ENCODE measurements at places on chromosomes 11 and 22.

- no peak for DNase-seq
Measured at GRCh38 chr11:26073646-26074045, 258.3 kb upstream of the ANO3 start.

DNA sequence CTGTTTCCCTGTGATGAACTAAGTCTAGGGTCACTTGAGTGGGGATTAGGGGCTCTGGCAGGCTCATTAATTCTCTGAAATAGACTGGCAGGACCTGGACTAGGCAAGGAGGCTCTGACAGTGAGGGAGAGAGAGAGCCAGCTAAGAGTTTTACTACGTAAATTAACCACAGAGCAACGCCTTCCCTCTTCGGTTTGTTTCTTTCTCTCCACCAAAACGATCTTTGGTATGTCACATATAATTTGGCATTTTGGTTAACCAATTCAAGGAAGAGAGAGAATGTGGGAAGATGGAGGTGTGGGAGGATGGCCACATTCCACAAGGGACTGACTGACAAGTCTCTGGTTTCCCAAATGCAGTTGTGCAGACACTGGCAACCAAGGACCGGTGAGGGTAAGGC is 27.9 kb downstream of the ATG16L2 start:
- no peak for DNase-seq

GRCh38 chr11:10139143-10139542 is 154.9 kb downstream of the SBF2 start:
- no peak for DNase-seq

- no peak for DNase-seq
Measured at GRCh38 chr22:40312050-40312449, 34.2 kb upstream of the ADSL start.

- no peak for DNase-seq
Measured at GRCh38 chr11:129705933-129706332, 109.7 kb upstream of the TMEM45B start.

DNA sequence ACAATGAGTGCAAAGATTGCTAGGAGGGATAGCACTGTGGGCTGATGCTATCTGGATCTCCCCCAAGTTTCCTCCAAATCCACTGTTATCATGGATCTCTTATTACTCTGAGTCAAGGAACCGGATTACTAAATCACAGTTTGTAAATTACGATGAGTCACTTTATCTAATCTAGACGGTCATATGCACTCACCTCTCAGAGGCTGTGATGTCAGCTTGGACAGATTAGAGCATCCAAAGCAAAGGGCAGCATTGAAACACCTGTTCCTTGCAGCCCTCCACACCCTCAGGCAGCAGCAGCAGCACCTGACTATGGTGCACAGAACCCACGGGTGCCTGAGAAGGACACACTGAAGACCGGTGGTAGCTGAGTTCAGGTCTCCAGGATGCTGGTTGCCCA is 14.0 kb upstream of the POU2AF1 start:
- no peak for DNase-seq

DNA sequence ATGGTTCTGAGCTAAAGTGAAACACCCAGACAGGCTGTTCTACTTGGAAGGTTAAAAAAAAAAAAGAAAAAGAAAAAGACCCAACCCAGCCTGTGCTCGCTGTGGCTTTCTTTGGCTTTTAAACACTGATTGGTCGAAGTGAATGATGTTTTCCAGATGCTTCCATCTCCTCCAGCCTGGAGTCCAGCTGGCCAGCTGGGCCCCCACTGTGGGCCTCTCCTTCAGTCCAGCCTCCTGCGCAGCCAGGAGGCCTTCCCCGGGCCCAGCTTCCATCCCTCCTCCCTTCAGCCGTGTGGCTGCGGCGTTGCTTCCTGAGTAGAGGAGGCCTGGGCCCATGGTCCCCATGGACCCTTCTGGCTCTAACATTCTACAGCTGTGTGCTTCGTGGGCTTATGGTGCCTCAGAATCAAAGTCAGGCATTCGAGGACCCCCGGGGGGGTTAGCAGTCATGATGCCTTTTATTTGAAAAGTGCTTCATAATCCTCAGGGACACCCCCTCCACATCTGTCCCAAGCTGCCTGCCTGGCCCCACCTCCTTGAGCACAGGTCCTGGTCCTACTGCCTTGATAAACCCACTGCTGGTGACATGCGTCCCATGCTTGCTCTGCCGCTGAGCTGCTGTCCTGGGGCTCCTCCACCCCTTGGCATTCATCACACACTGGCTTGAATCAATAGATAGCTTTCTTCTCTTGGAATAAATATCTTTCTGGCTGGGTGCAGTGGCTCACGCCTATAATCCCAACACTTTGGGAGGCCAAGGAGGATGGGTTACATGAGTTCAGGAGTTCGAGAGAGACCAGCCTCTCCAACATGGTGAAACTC is 42.2 kb upstream of the FBLN1 start:
- no peak for DNase-seq

DNA sequence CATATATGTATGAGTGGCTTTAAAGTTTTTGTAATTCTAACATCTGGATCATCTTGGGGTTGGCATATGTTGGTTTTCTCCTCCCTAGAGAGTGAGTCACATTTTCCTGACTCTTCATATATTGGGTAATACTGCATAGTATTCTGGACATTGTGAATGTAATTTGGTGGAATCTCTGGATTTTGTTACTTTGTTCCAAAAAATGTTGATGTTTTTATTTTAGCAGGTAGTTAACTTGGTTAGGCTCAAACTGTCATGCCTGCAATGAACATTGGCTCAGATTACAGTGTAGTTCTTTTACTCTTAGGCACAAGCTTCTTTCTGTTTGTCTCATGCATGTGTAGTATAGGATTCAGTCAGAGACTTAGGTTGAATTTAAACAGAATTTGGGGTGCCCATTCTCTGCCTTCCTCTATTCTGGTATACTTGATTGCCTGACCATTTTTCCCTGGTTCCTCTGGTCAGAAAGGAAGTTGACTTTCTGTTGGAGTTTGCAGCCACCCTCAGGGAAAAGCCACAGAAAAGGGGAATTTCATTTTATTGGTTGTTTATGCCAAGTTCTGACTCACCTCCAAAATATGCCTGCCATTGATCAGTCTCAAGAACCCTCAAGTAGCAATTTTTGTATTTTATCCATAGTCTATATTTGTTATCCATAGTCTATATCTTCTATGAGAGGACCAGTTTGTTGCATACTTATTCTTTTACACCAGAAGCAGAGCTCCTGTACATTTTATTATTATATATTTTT is 151.7 kb downstream of the UVRAG start:
- DNase-seq, result peak; percentile 25

DNA sequence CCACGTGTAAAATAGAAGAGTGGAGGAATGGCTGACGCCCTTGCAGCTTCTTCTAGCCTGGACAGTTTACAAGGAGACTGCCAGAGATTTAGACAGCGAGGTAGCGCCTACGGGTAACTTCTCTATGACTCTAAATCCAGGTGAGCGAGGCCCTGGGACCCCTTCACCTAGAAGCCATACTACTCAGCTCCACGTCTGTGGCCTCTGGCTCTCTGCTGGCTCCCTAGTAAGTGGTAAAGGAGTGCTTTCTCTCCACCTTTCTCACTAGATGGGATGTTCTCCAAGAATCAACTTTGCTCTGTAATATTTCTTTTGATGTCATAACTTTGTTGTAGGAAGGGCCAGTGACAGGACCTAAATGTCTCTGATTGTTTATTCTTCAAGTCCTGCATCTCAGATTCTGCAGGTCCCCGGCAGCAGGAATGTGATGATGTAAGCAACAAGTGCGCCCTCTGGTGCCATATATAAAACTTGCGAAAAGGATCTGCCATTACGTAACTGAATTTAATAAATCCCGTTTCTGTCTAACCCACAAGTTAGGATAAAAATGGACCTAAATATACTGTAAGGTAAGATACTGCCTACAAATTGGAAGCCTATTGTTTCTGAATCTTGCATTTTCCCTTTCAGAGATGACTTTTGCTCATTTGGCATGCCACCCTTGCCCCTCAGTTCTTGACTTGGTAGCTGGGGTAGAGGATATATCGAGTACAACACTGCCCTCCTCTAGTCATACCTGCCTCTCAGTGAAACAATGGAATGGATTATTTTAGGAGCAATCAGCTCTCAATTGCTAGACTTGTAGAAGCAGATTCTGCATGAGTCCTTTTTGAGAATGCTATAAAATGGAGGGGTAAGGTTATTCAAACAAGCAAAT is 11.0 kb upstream of the PTPN5 start:
- peak; percentile 73 for DNase-seq

DNA sequence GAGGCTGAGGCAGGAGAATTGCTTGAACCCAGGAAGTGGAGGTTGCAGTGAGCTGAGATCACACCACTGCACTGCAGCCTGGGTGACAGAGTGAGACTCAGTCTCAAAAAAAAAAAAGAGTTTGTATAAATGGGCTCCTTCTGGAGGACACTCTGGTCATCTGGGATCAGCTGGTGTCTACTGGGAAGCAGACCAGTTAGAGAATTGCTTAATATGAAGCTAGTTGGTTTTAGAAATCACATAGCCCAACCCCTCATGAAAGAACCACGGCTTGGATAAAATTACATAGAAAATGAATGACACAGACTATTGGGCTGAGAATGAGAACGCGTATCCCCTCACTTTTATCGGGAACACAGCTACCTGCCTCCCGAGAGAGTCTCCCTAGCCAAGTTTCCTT is 3.2 kb upstream of the MS4A14 start:
- DNase-seq, result no peak

GRCh38 chr22:20220629-20221026 is 47.5 kb downstream of the RTN4R start:
- DNase-seq, result no peak

- peak; percentile 61 for DNase-seq
Measured at GRCh38 chr11:2444821-2445745, at the start of gene KCNQ1. KCNQ1 (plus strand) TSS chr11:2445008; CDS start chr11:2445099, 91 bp downstream.

- DNase-seq, result no peak
Measured at GRCh38 chr11:59289356-59290181, 69.1 kb upstream of the OR5AN1 start.

GRCh38 chr11:120392793-120393192 is 56.6 kb downstream of the ARHGEF12 start:
- no peak for DNase-seq

- no peak for DNase-seq
Measured at GRCh38 chr11:77724636-77725035, 87.0 kb upstream of the CLNS1A start.

GRCh38 chr11:81658722-81659121 is 1074.9 kb downstream of the FAM181B start:
- DNase-seq, result peak; percentile 29

GRCh38 chr11:14114269-14114668 is 151.7 kb downstream of the SPON1 start:
- peak; percentile 58 for DNase-seq

GRCh38 chr11:114362326-114362725 is 38.0 kb downstream of the C11orf71 start:
- DNase-seq, result no peak

GRCh38 chr22:27068121-27068520 is 410.7 kb downstream of the MIAT start:
- DNase-seq, result no peak

DNA sequence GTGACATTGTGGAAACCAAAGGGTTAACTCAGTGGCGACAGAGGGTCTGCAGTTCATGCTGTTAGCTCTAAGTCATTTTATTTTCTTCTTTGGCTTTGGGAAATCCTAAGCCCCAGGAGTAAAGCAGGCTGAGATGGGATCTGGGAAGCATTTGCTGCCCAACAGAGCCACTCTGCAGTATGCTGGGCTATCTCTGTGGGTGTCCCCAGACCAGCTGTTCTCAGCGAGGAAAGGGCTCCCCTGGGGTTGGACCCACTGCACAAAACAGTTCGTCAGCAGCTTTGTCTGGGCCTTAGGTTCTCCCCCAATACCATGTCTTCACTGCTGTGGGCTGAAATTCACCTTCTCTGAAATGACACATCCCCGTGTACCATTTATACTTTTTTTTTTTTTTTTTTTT is 34.0 kb downstream of the KREMEN1 start:
- no peak for DNase-seq

DNA sequence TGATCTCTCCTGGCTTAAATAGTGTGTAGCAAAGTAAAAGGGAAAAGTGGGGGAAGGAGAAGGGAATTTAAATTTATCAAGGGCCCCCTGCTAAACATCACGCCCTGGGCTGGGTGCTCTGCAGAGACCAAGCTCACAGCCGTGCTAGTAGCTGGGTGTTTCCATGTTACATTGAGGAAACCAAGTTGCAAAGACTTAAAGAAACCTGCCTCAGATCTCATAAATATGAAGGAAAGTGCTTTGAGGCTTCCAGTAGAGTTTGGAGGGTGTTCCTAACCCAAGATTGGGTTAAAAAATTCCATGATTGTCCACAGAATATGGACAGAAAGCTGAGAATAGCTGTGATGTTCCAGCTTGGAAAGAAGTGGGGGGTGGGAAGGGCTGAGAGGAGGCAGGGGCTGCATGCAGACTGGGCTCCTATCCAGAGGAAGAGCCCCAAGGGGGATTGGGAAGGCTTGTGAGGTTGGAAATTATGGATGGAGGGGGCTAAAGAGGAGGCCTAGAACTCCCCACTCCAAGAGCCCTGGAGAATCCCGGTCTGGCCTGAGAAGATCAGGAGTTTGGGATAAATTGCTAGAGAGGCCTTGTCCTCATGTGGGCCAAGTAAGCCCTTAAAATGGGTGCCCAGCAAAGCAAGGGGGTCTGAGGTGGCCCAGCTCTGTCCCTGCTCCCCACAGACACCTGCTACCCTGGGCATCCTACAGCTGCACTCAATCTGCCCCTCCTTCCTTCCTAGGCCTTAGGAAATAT is 25.0 kb upstream of the OAF start:
- no peak for DNase-seq

GRCh38 chr11:17972987-17973386 is 39.9 kb downstream of the SERGEF start:
- peak; percentile 54 for DNase-seq

GRCh38 chr22:30344447-30345200 is 12.1 kb downstream of the SF3A1 start:
- DNase-seq, result no peak

DNA sequence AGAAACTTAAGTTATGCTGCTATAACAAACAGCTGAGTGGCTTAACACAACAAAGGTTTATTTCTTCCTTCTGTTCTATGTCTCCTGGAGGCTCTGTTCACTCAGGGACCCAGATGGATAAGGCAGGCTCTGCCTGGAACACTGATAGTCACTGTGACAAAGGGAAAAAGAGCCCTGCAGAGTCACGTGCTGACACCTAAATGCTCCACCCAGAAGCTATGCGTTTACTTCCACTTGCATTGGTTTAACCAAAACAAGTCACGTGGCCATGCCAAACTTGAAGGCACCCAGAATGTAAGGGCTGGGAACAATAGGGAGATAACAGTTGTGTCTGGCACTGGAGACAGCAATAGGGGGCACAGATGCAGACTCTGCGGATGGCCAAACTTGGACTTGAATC is 3.4 kb upstream of the MS4A15 start:
- DNase-seq, result no peak

DNA sequence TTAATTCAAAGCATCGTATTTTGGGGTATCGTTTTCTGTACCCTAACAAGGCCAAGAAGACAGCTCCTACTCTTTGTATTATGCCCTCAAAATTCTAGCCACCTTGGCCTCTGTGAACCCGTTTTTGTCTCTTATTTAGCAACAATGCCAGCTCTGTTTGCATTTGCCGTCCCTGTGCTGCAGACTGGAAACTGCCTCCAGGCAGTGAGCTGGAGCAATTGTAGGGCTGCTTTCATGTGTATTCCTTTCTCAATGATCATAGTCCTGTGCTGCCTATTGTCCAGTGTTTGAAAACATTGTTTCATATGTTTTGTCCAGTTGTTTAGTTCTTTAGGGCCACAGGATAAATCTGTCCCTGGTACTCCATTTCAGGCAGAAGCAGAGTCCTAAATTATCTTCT is 19.9 kb upstream of the BACE1-AS start:
- DNase-seq, result no peak

Data from kidney tubule cell (primary cell).